ENCODE measurements at places on chromosomes 12 and 14.

DNA sequence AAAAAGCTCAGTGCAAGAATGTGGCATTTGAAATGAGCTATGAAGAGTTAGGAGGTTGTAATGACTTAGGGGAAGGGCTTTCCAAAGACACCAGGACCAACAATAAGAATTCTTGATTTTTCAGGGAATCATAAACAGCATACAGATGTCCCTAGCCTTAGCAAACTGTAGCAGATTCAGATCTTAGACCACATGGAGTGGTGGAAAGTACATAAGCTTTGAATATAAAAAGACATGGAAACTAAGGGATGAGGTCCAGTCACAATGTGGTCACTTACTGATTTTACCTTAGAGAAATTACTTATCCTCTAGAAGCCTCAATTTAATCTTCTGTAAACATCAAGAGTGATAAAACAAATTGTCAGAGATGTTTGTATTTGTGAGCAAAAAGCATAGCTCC is 186.6 kb downstream of the DUSP6 start:
- no peak for DNase-seq

- peak; percentile 42 for DNase-seq
These were observed at the start of gene PLA2G1B for GRCh38 chr12:120327593-120327992. Gene PLA2G1B, minus strand, starts transcription at chr12:120327779. Its CDS starts 26 bp downstream, at chr12:120327753.

DNA sequence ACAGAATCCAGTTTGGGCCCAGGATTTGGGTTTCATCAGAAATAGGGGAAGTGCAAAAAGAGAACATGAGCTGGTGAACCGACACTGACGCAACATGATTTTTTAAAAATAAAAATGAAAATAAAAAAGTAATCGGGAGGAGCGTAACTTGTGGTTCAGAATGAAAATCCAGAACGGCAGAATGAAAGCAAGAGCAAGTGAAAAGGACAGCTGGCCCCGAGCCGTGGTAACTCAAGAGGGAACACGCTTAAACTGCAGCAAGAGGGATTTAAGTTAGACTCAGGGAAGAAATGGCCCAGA is 1.6 kb downstream of the SLC6A12 start:
- no peak for DNase-seq

DNA sequence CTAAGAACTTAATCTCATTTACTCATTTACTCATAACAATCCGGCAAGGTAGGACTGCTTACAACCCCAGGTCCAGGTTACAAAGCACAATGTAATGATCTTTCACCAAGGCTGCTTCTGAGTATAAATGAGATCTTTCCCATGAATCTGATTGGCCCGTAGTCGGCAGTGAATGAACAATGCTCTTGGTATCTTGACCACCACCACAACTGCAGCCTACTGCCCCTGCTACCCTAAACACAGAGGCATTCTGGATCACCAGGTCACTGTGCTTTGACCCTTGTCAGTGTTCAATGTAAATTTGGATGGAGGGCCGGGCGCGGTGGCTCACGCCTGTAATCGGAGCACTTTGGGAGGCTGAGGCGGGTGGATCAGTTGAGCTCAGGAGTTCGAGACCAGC is 15.9 kb downstream of the FAM181A start:
- no peak for DNase-seq

DNA sequence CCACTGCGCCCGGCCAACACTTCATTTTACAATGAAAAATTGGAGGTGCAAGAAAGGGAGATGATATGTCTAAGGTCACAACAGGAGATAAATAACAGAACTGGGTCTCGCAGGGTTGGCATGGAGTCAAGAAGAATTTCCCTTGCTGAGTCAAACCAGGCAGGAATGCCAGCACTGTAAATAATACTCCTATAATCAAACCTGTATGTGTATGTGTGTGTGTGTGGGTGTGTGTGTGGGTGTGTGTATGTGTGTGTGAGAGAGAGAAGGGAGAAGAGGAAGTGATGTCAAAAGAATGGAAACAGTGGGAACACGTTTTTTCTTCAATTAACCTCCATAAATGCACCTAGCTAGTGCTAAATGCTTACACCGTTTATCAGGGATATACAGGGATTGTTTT is 70.4 kb downstream of the TMEM116 start:
- DNase-seq: no peak

DNA sequence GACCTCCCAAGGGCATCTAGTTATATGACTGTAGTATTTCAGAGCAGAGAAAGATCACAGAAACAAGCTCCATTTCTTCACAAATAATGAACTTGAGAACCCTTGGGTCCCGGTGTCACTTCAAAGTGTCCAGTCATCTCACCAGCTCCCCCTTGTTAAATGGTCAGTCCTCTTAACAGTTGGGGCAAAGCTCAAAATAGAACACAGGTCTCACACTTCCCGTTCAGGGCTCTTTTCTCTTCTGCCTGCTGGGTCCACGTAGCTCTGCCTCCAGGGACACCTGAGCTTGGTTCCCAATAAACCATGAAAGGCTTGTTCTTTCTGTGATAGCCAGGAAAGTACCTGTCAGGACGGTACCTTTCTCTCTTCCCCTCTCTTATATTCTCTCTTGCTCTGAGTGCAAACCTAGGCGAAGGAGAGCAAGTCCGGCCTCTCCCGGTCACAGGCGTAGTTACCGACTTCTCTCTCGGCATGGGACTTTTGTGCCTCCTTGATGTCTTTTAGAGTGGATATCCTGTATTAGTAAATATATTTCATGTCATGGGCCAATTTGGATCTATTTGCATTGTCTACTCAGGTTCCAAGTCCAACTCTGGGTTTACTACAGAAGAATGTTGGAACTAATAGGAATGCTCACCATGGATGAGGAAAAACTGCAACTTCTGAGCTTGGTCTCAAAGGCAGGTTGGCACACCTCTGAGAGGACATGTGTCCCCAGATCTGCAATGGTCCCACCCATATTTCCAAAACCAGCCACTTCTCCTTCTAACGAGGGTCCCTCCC is 118.8 kb upstream of the PARP11 start:
- no peak for DNase-seq

DNA sequence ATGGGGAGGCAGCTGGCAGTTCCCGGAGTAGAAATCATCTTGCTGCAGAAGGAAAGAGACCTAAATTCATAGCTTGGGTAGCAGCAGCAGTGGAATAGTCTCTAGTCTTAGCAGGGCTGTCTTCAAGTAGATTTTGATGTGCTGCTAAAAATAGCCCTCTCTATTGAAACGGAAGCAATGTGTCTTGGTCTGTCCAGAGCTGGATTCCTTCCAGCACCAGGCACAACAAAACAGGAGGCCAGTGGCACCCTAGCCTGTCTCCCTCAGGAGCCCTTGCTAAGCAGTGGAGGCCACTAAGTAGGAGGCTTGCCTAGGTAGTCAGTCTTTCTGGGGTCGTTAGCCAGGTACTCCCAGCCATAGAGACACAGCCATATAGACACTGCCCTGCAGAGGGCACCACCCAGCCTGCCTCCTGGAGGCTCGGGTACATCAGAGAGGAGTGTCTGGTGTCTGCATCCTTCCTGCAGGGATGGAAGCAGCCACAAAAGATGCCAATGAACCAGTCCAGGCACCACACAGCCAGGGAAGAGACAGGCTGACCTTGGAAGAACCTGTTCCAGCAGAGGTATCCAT is 97.5 kb downstream of the CRACR2A start:
- DNase-seq: no peak

DNA sequence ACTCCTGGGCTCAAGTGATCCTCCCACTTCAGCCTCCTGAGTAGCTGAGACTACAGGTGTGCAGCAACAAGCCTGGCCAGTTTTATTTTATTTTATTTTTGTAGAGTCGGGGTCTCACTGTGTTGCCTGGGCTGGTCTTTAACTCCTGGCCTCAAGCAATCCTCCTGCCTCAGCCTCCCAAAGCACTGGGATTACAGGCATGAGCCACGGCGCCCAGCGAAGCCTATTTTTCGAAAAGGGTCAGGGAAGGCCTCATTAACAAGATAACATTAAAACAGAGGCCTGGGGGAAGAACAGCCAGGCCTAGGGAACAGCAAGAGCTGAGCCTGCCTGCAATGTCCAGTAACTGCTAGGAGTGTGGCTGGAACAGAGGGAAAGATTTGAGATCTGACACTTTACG is 36.1 kb upstream of the VRK1 start:
- DNase-seq: no peak

DNA sequence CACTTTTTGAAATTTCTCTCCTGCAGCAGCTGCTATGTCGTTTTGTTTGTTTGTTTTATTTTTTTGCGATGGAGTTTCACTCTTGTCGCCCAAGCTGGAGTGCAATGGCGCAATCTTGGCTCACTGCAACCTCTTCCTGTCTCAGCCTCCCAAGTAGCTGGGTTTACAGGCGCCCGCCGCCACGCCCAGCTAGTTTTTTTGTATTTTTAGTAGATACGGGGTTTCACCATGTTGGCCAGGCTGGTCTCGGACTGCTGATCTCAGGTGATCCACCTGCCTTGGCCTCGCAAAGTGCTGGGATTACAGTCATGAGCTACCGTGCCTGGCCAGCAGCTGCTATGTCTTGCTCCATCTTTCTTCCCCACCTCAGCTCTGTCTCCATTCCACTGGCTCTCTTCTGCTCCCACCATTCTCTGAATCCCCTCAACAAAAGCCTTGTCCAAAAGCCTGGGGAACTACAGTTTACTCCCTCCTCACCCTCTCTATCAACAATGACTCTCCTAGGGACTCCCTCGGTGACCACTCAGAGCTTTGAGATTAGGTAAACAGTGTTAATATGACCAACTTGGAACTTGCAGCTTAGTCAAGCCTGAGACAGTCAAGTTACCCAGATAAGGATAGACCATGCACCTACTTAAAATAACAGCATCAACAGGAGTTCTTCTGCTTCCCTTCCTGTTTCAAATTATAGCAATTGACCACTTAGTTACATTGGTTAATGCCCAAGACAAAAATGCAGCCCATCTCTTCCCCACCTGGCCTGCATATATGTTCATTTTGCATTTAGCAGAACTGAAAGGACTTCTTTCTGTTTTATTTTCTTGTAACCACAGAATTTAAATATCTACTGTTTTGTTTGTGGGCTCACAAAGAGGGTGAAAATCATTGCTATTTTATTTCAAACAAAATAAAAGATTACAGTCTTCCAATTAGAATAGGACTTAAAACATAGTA is 189.0 kb upstream of the AMIGO2 start:
- DNase-seq: no peak

- no peak for DNase-seq
These were observed 70.8 kb downstream of the NCOR2 start for GRCh38 chr12:124496584-124496983.

DNA sequence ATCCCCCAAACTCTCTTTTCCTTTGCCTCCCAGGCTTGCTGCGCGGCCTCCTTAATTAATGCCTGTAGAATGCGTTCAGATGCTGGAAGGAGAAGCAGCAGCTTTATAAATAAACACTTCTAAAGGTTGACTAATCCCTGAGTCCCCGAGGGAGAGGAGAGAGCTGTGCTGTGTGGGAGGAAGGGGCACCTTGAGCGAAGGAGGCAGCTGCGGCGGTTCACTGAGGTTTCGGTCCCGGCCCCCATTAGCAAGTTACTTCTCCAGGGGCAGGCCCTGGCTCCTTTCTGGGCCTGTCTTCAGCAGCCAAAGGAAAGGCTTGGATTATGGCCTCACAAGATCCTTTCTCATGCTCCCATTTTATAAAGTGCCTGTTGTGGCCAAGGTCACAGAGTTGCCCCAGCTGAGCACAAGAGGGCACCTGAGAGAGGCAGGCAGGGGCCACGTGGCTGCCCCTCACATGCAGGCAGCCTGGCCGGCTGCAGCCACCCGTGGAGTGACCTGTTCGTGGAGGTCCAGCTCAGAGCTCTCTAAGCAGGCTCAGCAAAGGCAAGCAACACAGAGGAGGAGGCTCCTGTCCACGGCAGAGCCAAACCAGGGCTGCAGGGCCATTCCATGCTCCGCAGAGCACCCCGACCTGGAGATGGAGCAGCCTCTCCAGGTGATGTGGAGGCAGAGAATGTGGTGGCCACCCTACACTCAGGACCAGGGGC is 15.0 kb upstream of the CACNA2D4 start:
- DNase-seq: no peak

DNA sequence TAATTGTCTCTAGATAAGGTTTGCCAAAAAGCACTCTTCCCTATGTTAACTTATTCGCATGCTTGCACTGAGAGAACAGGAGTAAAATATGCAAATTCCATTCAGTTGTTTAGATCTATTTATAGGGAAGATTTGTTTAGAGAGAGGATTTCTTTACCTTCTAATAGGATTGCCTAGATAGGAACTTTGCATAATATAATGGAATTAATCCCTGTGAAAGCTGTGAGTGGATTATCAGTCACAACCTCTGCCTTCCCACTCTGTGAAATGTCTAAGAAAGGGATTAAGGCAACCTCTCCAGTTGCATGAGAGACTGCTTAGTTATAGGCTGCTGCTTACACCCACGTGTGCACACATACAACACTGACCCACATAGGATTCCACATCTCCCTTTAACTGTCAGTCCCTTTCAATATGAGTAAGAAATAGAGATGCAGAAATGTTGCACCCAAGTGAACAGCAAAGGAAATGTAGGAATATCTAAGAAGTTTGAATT is 83.2 kb downstream of the ALG10B start:
- DNase-seq: no peak

- no peak for DNase-seq
These were observed 80.9 kb downstream of the FRMD6 start for GRCh38 chr14:51732494-51733112.

DNA sequence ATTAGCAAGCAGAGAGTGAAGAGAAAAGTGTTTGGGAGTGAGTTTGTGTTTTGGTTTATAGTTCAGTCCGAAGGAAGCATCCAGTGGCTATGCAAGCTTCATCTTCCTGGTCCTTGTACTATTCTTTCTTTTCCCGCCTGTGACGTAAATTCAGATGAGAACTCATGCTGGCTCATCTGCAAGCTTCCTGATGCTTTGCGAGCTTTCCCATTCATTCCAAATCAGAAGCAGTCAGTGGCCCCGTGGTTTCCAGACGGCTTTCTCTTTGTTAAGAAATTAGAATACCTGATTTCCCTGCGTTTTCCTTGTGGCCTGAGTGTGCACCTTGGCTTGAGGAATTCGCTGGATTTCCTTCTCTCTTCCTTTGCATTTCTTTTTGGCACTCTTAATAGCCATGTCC is 89.5 kb downstream of the TESC start:
- DNase-seq: no peak

DNA sequence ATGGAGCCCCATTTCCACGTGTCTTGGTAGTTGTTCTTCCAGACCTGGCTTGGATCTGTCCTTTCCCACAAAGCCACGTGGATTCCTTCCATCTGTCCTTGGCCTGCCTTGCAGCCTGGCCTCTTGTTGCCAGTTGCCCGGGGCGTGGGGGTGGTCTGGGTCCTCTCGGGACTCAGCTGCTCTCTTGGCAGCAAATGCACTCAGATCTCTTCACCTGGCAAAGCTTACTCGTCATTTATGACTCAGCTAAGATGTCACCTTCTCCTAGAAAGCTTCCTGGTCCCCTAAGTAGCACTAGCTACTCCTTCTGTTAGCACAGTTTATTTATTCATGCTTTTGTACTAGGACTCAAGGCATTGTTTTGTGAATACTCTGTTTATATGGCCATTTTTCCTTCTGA is 13.6 kb downstream of the PLEKHG3 start:
- no peak for DNase-seq

GRCh38 chr12:104960464-104960863 is 2.4 kb upstream of the SLC41A2 start:
- no peak for DNase-seq

GRCh38 chr14:100334904-100335303 is 11.8 kb downstream of the SLC25A47 start:
- DNase-seq: no peak

Data from umbilical cord (tissue), 2 donors.